ENCODE measurements at places on chromosomes 1 and 21.
A peak's percentile ranks its signal among the peaks of the same experiment; 100 is the strongest.

GRCh38 chr1:245997471-245998258, 509.4 kb downstream of the SMYD3 start:
- DNase-seq: no peak

- no peak for DNase-seq
Observed at GRCh38 chr1:97926017-97926708, 5.3 kb upstream of the DPYD start.

GRCh38 chr1:40476924-40477677, at the start of gene ZFP69:
TSS of gene ZFP69 (plus strand) at chr1:40477290. CDS start at chr1:40479362, 2,072 bp downstream.
- DNase-seq: peak; percentile 24

- DNase-seq: no peak
Observed at GRCh38 chr1:26700711-26701110, 4.9 kb downstream of the ARID1A start.
